Activated T-helper 1 cell treated with anti-CD3 and anti-CD28 coated beads, Interleukin-2, amount 50 U/mL, for 16 hours (primary cell): ENCODE measurements at places on chromosomes 4 and X.

DNA sequence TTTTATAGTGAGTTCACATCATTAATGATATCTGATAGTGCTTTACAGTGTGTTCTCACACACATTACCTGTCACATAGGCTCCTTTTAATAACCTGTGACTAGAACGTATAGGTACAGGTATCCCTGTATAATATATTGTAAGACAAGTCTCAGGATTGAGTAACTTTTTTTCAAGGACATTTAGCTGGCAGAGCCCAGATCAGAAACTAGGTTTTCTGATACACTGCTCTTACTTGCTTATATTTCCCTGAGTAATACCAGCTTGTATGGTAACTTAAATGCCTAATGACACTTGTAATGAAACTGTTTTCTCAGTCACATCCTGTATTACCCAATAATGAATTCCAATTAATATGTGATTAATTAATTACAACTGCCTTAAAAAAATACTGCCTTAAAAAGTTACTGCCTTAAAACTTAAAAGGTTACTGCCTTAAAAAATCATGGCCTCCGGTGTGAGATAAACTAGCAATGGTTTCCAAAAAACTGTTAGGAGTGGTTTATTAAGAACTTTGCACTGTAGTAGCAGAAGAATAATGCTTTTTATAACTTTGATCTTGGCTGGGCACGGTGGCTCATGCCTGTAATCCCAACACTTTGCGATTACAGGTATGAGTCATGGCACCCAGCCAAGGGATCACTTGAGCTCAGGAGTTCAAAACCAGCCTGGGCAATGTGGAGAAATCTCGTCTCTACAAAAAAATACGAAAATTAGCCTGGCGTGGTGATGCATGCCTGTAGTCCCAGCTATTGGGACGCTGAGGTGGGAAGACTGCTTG, 11.9 kb downstream of the COPS4 start:
- no peak for DNase-seq

GRCh38 chrX:68902706-68903504, 74.1 kb downstream of the EFNB1 start:
- no peak for DNase-seq

GRCh38 chrX:49254639-49255038, 9.9 kb downstream of the FOXP3 start:
- DNase-seq = no peak

DNA sequence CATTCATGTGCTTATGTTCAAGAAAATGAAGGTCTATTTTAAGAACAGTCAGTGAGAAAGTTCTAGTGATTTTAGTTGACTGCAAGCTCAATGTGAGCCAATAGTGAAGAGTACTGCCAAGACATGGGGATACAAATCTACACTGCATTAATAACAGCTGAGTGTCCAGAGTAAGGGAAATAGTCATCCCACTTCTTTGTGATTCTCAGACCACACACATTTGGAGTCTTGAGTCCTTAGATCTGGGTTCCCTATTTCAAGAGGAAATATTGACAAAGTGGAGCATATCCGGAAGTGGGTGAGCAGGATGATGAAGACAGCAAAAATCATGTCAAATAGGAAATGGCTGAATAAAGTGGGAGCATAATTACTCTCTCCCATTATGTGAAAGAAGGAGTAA, 171.1 kb downstream of the LARP7 start:
- DNase-seq = no peak

DNA sequence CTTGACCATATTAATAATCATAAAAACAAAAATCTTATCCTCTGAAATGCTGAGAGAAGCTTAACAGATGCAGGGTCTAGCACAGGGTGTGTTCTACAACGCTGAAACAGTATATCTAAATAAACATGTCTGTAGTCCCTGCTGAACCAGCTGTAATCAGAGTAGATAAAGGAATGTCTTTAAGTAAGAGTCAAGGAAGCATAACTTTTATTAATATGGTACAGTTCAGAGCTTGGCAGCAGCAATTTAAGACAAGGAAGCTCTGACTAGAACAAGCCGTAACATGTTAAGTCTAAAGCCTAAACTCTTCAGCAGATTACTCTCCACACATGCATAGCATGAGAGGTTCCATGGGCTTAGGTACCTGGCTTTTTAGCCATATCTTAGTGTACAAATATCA, 36.1 kb downstream of the NFKB1 start:
- no peak for DNase-seq

GRCh38 chrX:107775000-107775733, 420 bp downstream of the TSC22D3 start:
- DNase-seq = no peak

GRCh38 chr4:169225812-169226211, 44.9 kb downstream of the SH3RF1 start:
- no peak for DNase-seq

DNA sequence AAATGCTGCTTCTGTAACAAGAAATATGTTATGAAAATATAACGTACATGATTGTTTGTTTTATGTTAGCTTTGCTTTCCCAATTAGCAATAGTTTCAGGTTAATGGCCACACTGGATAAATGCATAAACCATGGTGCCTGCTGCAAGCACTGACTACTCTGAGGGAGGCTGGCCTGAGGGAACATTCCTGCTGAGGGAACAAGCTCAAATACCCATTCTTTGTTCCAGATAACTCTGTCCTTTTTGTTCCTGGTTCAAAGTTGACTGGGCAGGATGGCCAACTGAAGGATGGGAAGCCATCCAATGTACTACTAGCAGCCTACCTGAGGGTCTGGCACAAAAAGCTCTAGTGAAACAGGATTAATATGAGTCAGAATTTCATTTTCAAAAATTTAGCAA, 37.5 kb downstream of the NUP62CL start:
- no peak for DNase-seq

GRCh38 chrX:120144178-120144844, 14.1 kb upstream of the RHOXF2 start:
- DNase-seq = no peak

GRCh38 chrX:82412858-82413257, 1095.2 kb upstream of the POU3F4 start:
- DNase-seq = no peak
